ENCODE measurements at places on chromosomes 5 and 9.

- DNase-seq, result no peak
Measured at GRCh38 chr5:123455640-123456039, 32.4 kb upstream of the CEP120 start.

DNA sequence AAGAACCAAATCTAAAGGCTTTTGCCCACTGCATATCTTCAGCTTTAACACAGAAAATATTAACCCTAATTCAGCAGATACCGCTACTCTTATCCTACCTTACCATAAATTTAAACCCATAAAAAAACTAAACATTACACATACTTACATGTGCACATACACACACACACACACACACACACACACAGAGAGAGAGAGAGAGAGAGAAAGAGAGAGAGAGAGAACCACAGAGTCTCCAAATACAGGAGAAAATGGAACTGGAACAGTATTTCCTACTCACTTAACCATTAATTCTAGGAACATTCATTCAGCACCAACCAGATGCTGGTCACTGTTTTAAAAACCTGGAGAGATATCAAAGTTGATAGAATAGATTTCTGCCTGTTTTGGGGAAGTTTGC lies 53.7 kb downstream of the EFNA5 start:
- no peak for DNase-seq

DNA sequence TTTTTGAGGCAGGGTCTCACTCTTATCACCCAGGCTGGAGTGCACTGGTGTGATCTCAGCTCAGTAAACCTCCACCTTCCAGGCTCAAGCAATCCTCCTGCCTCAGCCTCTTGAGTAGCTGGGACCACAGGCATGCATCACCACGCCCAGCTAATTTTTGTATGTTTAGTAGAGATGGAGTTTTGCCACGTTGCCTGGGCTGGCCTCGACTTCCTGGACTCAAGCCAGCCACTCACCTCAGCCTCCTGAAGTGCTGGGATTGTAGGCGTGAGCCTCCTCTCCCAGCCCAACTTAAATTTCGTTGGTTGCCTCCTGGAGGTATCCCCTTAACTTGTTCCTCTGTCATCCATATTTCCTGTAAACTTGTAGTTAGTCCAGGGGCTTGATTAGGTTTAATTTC lies 47.2 kb downstream of the RAB24 start:
- DNase-seq, result no peak

GRCh38 chr9:78903581-78903980 lies 606.7 kb downstream of the PSAT1 start:
- DNase-seq, result no peak

GRCh38 chr9:91516777-91517176 lies 93.1 kb upstream of the NFIL3 start:
- DNase-seq, result no peak

DNA sequence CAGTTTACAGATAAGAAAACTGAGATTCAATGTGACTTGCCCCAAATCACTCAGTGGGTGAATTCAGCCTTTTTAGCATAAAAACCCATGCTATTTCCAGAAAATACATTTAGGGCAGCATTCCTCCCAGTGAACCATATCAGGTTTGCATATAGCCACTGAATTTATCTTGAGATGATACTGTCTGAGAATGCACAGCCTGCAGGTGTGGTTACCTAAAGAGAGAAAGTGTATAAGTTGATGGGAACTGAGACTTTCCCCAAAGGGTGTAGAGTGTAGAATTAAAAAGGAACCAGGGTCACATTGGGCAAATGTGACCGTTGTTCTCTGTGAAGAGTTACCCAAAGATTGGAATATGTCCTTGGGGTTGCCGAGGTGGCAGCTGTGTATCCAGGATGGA lies 100.0 kb upstream of the PIK3R1 start:
- DNase-seq, result no peak

- DNase-seq, result peak; percentile 30
Measured at GRCh38 chr5:80083101-80083890, 48.1 kb downstream of the THBS4 start.

DNA sequence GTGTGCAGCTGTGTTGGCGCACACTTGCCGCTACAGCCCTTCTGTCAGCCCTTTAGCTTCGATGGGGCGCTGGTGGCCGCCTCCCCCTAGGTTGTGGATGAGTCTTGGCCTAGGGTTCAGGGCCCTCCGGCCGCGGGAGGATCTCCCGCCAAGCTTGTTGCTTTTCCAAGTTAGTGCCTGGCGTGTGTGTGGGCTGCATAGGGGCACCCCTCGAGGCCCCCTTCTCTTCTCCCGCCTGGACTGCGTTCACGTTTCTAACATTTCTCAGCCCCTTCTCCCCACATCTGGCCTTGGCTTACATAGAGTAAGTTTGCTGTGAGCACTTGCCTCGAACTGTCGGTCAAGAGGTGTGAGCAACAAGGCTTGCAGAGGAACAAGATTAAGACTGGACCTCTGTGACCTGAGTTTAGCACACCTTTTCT lies 413 bp upstream of the OXCT1 start:
- DNase-seq, result no peak

DNA sequence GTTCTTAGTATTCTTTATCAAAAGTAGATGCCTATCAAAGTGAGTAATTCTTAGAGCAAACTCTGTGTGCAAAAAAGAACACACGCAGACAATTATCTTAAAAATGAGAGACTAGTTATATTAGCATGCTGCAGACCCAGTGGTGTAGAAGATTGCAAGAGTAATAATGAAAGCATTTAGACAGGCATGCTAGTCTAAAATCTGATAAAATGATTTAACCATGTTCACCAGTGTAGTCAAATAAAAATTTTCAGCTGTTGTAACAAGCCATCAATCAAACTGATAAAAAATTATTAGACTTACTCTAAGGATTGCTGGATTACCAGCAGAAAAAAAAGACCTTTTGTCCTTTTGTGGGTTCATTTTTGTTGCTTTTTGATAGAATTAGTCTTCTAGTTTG lies 241.9 kb upstream of the TLE4 start:
- DNase-seq, result no peak

- DNase-seq, result peak; percentile 55
Measured at GRCh38 chr5:74640954-74641734, 616 bp upstream of the ENC1 start.

DNA sequence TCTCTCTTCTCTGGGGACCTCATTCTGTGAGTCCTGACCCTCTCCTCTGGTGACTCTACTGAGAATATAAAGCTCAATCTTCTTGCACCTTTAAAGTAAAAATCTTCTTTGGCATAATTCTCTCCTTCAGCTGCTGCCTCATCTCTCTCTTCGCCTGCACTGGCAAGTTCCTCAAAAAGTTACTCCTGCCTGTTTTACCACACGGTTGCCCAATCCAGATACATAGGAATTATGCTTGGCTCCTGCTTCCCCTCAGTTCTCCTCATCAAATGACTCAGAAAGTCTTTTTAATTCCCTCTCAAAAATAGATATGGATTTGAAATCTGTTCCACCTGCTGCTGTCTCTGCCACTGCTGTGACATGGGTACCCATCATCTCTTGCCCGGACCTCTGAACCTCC lies 14.4 kb upstream of the HRCT1 start:
- no peak for DNase-seq

GRCh38 chr5:66561256-66561990 lies 34.8 kb upstream of the MAST4 start:
- no peak for DNase-seq

DNA sequence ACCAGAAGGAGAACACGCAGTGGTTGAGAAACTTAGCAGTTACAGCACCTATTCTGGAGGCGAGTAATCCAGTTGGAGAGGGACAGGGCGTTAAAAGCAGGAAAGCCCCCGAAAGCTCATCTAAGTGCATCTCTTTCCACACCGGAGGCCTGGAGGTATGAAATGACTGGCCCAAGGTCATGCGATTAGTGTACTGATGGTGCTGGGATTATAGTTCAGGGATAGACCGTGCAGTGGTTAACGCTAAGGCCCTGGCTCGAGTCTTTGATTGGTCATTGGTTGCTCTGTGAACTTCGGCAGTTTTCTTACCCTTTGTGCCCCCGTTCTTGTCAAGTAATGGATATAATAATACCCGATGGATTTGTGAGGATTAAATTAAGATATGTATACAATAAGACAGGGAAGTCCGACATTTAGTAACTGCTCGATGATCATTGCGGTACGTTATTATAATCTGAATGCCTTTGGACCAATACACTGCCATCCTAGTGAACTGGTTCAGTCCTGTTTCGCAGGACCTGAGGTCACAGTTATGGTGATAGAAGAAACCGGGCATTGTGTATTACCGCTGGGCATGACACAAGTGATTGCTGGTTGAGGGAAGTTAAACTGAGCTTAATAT lies 960 bp downstream of the CANX start:
- DNase-seq, result peak; percentile 14

GRCh38 chr9:109251080-109251775 lies 69.6 kb downstream of the EPB41L4B start:
- no peak for DNase-seq

- no peak for DNase-seq
Measured at GRCh38 chr9:111969061-111969460, 72.4 kb downstream of the UGCG start.

- no peak for DNase-seq
Measured at GRCh38 chr5:1942158-1942557, 59.4 kb upstream of the IRX4 start.

DNA sequence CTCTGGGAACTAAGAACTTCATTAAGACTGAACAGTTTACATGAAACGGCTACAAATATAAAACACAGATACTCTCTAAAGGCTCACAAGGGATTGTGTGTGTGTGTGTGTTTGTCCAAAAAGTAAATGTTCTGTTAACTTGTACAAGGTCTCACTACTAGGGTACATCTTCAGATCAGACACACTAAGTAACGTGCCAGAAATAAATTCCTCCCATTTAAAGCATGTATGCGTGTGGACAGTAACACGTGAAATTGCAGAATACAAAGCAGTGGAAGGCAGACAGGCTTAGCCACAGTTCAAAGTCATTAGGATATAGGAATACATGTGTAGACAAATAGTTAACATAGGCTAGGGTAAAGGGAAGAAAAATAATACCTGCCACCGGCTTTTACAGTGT lies 1.8 kb downstream of the BNC2 start:
- DNase-seq, result no peak

- no peak for DNase-seq
Measured at GRCh38 chr5:168047669-168048111, 243.8 kb upstream of the WWC1 start.

- no peak for DNase-seq
Measured at GRCh38 chr9:109382182-109382581, 61.3 kb upstream of the EPB41L4B start.

DNA sequence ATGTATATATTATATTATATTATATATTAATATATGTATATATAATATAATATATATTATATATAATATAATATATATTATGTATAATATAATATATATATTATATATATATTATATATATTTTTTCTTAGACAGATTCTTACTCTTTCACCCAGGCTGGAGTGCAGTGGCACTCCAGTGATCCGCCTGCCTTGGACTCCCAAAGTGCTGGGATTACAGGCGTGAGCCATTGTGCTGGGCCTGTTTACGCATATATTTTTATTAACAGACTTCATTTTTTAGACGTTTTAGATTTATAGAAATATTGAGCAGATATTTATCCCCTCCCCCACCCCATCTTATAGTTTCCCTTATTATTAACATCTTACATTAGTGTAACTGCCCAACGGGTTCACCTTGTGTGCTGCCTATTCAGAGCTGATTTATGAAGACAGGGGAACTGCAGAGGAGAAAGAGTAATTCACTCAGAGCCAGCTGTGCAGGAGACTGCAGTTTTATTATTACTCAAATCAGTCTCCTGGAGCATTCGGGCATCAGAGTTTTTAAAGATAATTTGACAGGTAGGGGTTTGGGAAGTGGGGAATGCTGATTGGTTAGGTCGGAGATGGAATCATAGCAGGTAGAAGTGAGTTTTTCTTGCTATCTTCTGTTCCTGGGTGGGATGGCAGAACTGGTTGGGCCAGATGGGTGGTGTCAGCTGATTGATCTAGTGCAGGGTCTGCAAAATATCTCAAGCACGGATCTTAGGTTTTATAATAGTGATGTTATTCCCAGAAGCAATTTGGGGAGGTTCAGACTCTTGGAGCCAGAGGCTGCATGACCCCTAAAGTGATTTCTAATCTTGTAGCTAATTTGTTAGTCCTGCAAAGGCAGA lies 93.4 kb downstream of the UNC13B start:
- no peak for DNase-seq

DNA sequence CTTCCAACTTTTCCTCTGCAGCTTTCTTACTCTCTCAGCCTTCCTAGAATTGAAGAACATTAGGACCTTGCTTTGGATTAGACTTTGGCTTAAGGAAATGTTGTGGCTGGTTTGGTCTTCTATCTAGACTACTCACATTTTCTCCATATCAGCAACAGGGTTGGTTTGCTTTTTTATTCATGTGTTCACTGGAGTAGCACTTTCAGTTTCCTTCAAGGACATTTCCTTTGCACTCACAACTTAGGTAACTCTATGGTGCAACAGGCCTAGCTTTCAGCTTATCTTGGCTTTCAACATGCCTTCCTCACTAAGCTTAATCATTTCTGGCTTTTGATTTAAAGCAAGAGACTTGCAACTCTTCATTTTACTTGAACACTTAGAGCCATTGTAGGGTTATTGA lies 153.1 kb downstream of the CCDC192 start:
- DNase-seq, result no peak

GRCh38 chr9:131815970-131816873 lies 76.3 kb upstream of the RAPGEF1 start:
- no peak for DNase-seq

DNA sequence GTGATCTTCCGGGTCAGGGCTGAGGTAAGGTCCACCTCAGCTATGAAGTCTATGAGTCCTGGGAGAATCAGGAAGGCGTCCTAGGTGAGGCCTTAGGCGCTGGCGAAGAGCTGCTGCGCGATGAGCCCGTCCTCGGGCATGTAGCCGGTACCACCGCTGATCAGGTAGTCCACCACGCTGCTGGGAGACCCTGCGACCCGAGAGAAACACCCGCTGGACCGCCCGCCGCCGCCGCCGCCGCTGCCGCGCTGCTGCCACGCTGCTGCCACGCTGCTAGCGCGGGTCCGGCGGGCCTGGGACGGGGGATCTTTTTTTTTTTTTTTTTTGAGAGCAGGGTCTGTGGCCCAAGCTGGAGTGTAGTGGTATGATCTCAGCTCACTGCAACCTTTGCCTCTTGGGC lies 8.0 kb upstream of the DCAF12 start:
- no peak for DNase-seq
